Ureter (tissue), 1 donor: ENCODE measurements at places on chromosomes 1 and 21. TPM values are rescaled to one million over a fixed set of nuclear protein-coding genes. Genes with fewer than 3 reads are reported as not detected.
A peak's percentile ranks its signal among the peaks of the same experiment; 100 is the strongest.

Gene TMPRSS3
- 1.7 TPM for total RNA-seq

Gene RAB3B
- total RNA-seq, result 1.4 TPM

Gene TSPEAR
- 0.10 TPM for total RNA-seq

Gene ANXA9
- total RNA-seq, result 39.7 TPM

Gene OR2T2
- not detected for total RNA-seq

Gene TPTE
- total RNA-seq, result not detected

Gene PTPN22
- 5.2 TPM for total RNA-seq

Gene BACH1
- 75.7 TPM for total RNA-seq

Gene OLFML3
- 43.5 TPM for total RNA-seq

Gene ACTA1
- 9.5 TPM for total RNA-seq

- no peak for DNase-seq
Observed at GRCh38 chr1:112905395-112906149, 50.4 kb downstream of the SLC16A1 start.

DNA sequence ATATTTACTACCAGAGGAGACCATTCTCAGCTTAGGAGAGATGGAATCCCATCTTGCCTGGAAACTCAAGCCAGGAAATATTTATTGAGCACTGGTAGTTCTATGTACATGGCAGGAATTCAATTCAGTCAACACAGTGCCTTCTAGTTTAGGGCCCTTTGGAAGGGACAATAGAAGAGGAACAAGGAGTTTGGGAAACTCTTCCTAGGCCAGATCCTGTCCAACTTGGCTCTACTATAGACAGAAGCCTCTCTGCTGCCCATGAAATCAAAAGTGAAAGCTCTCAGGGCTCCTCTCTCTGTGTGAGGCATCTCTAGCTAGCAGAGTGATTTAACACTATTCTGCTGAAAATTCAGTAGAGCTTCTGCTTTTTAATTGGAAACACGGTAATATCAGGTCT, 244.6 kb upstream of the MAP1LC3C start:
- no peak for DNase-seq

DNA sequence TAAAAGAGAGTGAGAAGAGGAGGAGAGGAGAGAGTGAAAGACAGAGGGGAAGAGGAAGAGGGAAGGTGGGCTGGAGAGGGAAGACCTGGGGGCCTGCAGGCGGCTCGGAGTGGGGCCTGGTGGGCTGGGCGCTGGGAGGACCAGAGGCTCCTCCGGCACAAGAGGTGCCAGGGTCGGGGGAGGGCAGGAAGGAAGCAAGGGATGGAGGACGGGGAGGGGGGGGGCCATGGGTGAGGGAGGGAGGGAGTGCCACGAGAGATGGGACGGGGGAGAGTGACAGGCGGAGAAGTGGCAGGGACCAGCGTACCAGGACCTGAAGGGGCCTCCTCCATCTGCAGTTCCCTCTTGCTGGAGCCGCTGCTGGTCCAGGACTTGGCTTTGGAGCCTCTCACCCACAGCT, 87.7 kb downstream of the CASZ1 start:
- no peak for DNase-seq

- DNase-seq, result no peak
Observed at GRCh38 chr1:47479664-47480063, 41.8 kb downstream of the FOXD2 start.

- DNase-seq, result no peak
Observed at GRCh38 chr1:203644191-203644590, 17.6 kb downstream of the ATP2B4 start.

GRCh38 chr1:102919659-102920058, 188.7 kb downstream of the COL11A1 start:
- no peak for DNase-seq

DNA sequence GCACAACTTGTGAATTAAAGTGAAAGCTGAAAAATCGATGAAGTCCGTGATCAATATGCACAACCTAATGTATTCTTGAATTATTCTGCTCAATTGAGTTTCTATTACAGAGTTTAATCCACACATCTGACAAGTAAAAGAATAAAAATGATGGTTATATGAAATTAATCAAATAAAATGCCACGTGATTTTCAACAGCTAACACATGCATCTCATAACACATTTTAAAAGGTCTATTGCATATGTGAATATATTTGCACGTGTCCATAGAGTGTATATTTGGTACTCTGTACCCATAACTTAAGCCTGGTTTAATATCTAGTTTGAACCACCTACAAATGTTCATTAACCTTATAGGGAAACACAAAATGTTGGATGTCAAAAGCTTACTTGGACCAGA, 266.2 kb downstream of the NTNG1 start:
- DNase-seq, result no peak

- no peak for DNase-seq
Observed at GRCh38 chr1:64508629-64509028, 38.7 kb downstream of the CACHD1 start.

- DNase-seq, result no peak
Observed at GRCh38 chr1:21913763-21914162, 23.3 kb downstream of the HSPG2 start.

DNA sequence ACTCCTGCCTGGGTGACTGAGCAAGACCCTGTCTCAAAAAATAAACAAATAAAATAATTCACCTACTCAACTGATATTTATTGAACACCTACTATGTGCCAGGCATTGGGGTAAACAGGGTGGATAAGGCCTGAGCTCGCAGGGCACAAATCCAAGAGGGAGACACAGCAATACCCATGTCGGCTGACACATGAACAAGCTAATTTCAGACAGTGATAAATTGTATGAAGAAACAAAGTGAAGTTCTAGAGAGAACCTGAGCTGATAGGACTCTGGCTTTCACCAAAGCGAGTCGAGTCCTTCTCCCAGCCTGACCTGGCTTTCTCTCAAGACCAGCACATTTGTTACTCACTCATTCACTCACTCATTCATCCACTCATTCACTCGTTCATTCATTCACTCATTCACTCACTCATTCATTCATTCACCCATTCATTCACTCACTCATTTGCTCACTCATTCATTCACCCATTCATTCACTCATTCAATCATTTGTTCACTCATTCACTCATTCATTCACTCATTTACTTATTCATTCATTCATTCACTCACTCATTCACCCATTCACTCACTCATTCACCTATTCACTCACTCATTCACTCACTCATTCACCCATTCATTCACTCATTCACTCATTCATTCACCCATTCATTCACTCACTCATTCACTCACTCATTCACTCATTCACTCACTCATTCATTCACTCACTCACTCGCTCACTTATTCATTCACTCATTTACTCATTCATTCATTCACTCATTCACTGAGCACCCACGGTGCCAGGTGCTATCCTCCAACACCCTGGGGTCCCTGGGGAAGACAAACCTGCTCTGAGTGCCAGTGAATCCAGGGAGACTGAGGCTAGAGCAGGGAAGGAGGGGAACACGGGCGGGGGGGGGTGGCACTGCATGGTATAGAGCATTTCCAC, 37.4 kb upstream of the CASZ1 start:
- no peak for DNase-seq

- DNase-seq, result no peak
Observed at GRCh38 chr21:34626131-34626530, 11.2 kb upstream of the RCAN1 start.

DNA sequence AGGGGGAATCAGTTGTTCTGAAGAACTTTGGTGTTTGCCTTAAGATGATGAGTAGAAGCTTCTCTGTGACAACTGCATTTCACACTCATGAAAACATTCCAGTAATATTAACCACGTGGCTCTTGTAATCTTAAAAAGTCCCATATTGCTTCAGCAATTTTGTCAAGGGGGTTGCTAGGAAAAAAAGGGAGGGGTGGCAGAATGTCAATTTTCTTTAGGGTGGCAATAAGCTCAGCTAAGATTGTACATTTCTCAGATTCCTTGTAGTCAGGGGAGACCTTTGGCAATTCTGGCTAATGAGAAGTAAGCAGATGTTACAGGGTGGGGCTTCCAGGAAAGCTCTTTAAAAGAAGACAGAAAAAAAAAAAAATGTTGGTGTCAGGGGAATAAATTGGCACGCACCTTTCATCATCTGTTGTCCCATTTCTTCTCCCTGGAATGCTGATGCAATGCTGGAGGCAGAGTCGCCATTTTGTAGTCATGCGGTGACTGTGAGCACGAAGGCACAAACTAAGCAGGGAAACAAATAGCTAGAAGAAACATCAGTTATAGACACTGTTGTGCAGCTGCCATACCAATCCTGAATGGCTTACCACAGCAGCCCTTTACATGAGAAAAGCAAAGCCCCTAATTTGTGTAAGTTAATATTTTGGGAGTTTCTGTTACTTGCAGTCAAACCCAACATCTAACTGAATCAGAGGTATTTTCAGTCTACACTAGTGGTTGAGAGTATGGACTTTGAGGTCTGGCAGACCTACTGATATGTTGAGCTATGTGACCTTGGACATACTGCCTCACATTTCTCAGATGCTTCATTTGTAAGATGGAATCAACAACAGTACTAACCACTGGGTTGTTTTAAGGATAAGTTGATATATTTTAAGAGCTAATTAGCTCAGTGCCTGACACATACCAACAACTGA, 56.1 kb upstream of the MRPS6 start:
- DNase-seq, result no peak

- no peak for DNase-seq
Observed at GRCh38 chr1:44292651-44293050, 62.4 kb downstream of the ERI3 start.

GRCh38 chr1:25716320-25716719, 83.7 kb upstream of the SELENON start:
- no peak for DNase-seq

- no peak for DNase-seq
Observed at GRCh38 chr1:178011465-178011828, 41.6 kb upstream of the SEC16B start.

GRCh38 chr1:157147906-157148700, 9.9 kb upstream of the ETV3 start:
- no peak for DNase-seq

- DNase-seq, result no peak
Observed at GRCh38 chr1:109231066-109231465, 17.3 kb downstream of the SARS1 start.

- no peak for DNase-seq
Observed at GRCh38 chr1:164609089-164609488, 50.1 kb downstream of the PBX1 start.

- no peak for DNase-seq
Observed at GRCh38 chr1:164223378-164223777, 335.6 kb upstream of the PBX1 start.

DNA sequence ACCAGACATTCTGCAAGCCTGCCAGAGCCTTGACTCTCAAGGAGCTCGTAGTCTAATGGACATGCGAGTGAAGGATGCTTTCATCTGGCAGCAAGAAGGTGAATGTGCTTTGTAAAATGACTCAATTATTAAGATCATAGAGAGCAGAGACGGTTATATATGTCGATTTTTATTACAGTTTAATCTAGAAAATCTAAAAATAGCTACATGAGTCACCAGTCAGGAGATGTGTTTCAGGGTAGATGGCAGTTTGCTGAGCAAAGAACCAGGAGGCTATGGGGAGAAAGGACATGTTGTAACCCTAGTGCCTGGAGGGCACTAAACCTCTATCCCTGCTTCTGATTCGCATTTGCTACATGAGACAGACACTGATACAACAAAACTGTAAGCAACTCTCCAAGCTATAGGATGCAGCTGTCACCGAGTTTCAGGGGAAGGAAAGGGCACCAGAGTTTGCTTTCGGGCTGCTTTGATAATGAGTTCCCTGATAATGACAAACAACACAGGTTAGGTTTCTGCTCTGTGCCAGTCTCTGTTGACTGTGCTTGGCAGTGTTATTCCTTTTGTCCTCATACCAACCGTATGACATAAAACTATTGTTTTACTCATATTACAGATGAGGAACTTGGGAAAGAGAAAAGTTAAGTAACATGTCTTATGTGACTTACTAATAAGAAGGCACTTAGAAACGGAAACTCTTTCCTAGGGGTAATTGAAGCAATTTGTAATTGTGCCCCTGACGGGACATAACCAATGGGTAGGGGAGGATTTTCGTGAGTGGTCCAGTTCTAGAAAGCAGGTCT, 43.2 kb downstream of the C1orf198 start:
- no peak for DNase-seq

GRCh38 chr21:26490771-26491170, 82.3 kb downstream of the CYYR1 start:
- DNase-seq, result no peak

GRCh38 chr1:162363823-162364222, 12.8 kb downstream of the SPATA46 start:
- DNase-seq, result no peak

DNA sequence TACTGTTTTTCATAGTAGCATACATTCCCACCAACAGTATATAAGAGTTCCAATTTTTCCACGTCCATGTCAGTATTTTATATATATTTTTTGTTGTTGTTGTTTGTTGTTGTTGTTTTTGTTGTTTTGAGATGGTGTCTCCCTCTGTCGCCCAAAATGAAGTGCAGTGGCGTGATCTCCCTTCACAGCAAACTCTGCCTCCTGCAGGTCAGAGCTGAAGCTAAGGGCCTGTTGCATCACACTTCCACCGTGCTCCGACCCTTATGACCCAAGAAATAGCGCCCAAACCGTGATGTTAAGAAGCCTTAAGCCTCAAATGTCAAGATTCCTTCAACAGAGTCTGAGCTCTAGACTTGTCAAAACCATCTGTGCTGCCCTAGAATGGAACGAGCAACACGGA, 2032.3 kb downstream of the MRPL39 start:
- no peak for DNase-seq

- DNase-seq, result peak; percentile 37
Observed at GRCh38 chr1:109788695-109789521, 25.2 kb upstream of the EPS8L3 start.

DNA sequence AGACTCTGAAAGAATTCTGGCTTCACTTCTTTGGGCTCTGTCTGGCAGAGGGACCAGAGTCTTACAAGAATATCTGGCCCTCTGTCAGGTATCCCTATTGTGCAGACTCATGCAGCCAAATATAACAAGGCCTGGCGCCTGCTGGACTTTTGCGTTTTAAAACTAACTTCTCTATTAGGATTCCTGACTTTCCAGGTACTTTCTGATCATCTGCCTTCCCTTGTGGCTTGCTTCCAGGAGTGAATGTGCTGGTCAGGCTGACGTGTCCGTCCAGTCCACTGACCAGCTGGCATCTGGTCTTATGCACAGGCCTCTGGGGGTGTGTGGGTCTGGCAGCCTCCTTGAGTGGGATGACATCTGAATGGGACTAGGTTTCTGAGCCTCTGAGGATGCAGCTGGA, 8.6 kb upstream of the RAB29 start:
- DNase-seq, result no peak

GRCh38 chr1:214934045-214934444, 148.5 kb upstream of the KCNK2 start:
- DNase-seq, result no peak

- DNase-seq, result no peak
Observed at GRCh38 chr1:93448292-93448982, 519 bp downstream of the FNBP1L start.

DNA sequence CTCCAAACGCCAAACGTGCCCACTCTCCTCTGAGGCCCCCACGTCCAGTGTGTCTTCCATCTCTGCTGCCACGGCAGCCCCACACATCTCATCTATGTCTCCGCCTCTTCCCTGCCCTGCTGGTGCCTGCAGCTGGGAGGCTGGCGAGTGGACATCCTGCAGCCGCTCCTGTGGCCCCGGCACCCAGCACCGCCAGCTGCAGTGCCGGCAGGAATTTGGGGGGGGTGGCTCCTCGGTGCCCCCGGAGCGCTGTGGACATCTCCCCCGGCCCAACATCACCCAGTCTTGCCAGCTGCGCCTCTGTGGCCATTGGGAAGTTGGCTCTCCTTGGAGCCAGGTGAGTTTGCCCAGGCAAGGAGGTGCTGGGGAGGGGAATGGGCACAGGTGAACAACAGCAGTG, 8.6 kb downstream of the ADAMTSL4 start:
- no peak for DNase-seq

GRCh38 chr1:30952098-30952497, 43.5 kb upstream of the SDC3 start:
- no peak for DNase-seq
